Fibroblast of villous mesenchyme (primary cell): ENCODE measurements at places on chromosomes 12 and 14. TPM values are rescaled to one million over a fixed set of nuclear protein-coding genes. Genes with fewer than 3 reads are reported as not detected.

DNA sequence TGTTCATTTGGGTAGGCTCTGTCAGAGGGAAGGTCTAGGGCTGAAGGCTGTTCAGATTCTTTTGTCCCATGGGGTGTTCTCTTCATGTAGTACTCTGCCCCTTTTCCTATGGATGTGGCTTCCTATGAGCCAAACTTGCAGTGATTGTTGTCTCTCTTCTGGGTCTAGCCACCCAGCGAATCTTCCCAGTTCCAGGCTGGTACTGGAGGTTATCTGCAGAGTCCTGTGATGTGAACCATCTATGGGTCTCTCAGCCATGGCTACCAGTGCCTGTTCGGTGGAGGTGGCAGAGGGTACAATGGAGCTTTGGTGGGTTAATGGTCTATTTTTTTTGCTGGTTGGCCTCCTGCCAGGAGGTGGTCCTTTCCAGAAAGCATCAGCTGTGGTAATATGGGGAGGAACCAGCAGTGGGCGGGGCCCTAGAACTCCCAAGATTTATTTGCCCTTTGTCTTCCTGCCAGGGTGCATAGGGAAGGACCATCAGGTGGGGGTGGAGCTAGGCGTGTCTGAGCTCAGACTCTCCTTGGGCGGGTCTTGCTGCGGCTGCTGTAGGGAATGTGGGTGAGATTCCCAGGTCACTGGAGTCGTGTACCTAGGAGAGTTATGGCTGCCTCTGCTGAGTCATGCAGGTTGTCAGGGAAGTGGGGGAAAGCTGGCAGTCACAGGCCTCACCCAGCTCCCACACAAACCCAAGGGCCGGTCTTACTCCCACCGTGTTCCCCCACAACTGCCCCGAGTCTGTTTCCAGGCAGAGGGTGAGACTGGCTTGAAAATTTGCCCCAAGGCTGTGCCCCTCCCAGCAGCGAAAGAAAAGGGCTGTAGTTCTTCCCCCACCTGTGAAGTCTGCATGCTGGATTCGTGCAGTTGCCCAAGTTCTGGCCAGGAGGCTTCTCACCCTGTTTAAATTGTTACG is 17.5 kb downstream of the MTRFR start:
- DNase-seq = no peak

GRCh38 chr14:91250912-91251311 is 6.4 kb upstream of the GPR68 start:
- no peak for DNase-seq

ACSM4 gene
- total RNA-seq = not detected in 2 replicates

GRCh38 chr12:53498235-53498630 is 1.0 kb downstream of the MAP3K12 start:
- DNase-seq = no peak
